Hematopoietic multipotent progenitor cell (in vitro differentiated cells): ENCODE measurements at places on chromosomes 16 and 17. TPM values are rescaled to one million over a fixed set of nuclear protein-coding genes. Genes with fewer than 3 reads are reported as not detected.

SYNGR3 gene
- 4.3 TPM for total RNA-seq

CDH1 gene
- 1.1 TPM for total RNA-seq

EME1 gene
- total RNA-seq, result 1.3 TPM

BIRC5 gene
- 5.9 TPM for total RNA-seq

SKAP1 gene
- total RNA-seq, result 4.8 TPM

RHBDF2 gene
- total RNA-seq, result 13.7 TPM
